Fibroblast of lung (primary cell): ENCODE measurements at places on chromosomes 6 and 20. TPM values are rescaled to one million over a fixed set of nuclear protein-coding genes. Genes with fewer than 3 reads are reported as not detected.

Gene OR2H2
- not detected in 2 replicates for total RNA-seq

Gene HLA-DRB5
- not detected in 2 replicates for total RNA-seq

Gene TFAP2B
- total RNA-seq: not detected in 2 replicates

Gene CRIP3
- 0.26 TPM in 1 of 2 replicates, not detected in the other for total RNA-seq

Gene KCNK5
- under 0.01 and 0.26 TPM in 2 replicates for total RNA-seq

DNA sequence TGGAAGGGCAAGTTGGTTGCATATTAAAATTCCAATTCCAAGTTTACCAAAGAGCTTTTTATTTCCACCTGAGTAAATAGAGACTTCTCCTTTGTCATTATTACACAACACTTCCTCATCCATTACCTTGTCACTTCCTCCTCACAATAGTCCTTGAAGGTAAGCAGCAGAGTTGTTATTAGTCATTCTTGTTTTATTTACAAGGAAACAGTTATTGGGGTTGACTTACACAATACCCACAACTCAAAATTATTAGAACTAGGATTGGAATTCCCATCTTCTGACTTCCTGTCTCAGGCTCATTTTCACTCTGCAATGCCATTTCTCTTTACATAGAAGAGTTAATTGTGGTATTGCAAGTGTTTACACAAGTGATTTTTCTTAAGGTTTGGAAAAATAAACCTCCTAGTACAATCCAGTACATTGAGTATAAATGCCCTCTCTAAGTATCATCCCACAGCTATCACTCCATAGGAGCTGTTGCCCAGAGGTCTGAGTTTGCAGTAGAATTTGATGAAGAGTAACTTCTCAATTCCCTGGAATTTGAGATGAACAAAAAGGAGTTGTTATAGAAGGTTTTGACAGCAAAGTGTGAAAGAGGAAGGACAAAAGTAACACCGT lies 28.9 kb upstream of the MTRF1L start:
- peak; percentile 43 for DNase-seq

DNA sequence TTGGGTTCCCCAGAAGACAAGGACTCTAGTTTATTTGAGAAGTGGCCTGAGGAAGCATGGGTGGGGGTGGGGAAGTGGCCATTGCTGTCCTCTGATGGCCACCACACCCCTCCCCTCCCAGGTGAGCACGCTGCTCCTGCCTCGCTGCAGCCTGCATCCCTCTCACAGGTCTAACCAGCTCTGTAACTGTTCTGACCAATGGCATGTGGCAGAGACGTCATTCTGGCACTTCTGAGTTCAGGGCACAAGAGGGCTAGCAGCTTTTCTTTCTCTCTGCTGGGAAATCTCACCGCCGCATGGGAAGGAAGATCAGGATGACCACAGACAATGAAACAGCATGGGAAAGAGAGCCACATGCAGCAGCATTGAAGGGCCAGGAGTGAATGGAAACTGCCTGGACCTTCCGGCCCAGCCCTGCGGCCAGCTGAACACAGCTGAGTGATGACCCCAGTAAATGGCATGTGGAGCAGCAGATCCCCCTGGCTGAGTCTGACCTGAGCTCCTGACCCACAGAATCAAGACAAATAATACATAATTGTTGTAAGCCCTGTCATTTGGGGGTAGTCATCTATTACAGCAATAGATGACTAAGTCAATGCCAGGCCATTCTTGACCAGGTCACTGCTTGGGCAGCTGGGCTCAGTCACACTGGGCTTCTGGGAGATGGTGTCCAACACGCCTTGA lies 179.8 kb downstream of the LINC00237 start:
- DNase-seq: no peak

DNA sequence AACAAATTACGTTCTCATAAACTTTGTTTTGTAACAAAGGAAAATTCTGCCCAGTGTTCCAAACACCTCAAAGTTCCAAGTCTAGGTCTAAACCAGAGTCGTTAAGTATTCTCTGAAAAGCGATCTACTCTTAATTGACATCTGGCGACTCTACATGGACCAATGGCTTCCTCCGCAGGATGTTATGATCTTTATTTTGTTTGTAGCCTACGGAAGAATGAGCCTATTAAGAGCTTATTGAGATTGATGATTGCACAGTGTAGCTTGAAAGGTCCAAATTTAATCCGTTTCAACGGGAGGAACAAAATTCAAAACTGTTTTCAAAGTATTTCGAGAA lies 61.1 kb downstream of the FAM217A start:
- peak; percentile 51 for DNase-seq
